AG10803 (cell line): ENCODE measurements at places on chromosomes 5 and 9.

- peak; percentile 99 for DNase-seq
Observed at GRCh38 chr5:399296-400281, 43.4 kb upstream of the EXOC3 start.

GRCh38 chr5:150490296-150490669 is 17.6 kb upstream of the NDST1 start:
- DNase-seq: no peak

- DNase-seq: no peak
Observed at GRCh38 chr9:136714096-136714892, 1.9 kb downstream of the DIPK1B start.

DNA sequence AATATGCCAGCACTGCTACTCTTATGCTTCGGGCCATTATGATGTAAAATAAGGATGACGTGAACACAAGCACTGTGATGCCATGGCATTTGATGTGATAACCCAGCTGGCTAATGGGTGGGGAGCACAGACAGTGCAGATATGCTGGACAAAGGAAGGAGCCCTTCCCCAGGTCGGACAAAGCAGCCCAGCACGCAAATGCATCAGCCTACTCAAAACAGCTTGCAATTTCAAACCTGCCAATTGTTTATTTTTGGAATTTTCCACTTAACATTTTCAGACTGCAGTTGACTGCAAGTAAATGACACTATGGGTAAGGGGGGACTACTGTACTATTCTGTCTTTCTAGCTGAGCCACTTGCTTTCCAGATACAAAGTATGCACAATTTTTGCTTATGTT is 181.3 kb downstream of the DCP2 start:
- no peak for DNase-seq

DNA sequence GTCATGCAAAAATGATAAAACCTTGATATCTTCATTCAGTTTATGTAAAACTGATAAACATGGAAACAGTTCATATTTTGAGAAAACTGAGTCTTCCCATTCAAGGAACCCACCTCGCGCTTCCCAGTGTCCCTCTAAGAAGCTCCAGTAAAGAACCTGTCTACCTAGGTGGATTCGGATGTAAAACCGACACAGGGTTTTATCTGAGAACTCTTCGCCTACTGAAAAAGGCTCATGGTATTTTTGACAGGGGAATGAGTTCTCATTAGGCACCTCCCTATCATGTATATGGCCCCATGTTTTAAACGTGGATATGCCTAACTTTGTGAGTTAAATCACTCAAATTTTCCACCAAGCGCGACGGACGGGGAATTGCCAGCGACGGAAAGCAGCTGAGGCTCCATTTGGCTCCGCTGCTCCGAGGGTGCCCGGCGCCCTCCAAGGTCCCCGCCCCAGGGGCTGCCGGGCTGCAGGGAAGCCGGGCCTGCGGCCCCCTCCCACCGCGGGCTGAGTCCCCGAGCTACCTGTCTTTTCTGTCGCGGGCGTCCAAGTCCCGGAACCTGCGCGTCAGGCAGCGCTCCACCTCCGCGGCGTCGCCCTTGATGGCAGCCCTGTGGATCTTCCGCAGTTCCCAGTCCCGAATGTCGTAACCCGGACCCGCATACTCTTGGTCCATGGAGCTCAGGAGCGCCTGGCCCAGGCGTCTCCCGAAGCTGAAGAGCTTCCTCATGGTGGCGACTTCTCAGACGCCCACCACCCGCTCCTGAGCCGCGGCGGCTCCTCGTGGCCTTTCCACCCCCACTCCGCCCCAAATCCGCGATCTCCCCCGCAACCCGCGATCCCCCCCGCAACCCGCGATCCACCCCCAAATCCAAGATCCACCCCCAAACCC is 594 bp downstream of the ANKRD18A start:
- DNase-seq: no peak

GRCh38 chr9:10059044-10059443 is 553.8 kb downstream of the PTPRD start:
- peak; percentile 54 for DNase-seq

- no peak for DNase-seq
Observed at GRCh38 chr5:8523501-8523900, 654.6 kb downstream of the MTRR start.

DNA sequence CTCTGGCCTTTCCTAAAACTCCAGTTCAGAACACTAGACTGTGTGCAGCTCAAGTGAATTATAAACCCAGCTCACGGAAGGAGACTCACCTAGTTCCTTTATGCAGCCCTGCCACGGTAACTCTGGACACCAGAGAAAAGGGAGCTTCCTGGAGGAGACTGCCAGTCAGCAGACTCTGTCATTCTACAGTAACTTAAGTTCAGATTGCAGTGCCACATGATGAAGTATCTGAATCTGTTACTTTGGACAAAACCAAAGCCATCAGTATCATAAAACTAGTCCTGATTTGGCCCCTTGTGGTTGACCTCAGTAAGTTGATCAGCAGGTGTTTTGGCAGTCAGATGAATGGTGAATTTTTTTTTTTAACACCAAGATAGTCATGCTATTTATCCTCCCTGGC is 2.7 kb downstream of the MTRR start:
- DNase-seq: no peak

DNA sequence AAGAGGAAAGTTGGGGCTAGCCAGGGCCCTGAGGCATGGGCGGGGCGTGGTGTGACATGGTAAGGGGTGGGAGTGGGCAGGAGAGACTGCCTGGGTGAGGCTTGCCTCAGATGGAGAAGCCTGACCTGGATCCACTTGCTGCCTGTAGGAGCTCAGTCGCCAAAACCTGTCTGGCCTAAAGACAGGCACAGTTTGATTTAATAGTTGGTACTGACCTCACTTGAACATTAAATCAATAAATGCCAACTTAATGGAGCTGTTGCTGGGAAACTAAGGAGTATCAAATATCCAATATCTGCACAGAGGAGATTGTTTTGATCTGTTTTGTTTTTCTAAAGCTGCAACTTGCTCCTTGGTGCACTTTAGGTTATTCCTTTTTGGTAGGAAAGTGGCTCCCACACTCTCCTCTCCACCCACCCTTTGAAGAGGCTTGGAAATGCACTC is 86.4 kb downstream of the RCL1 start:
- no peak for DNase-seq

- no peak for DNase-seq
Observed at GRCh38 chr5:117880932-117881331, 1107.4 kb downstream of the DTWD2 start.

DNA sequence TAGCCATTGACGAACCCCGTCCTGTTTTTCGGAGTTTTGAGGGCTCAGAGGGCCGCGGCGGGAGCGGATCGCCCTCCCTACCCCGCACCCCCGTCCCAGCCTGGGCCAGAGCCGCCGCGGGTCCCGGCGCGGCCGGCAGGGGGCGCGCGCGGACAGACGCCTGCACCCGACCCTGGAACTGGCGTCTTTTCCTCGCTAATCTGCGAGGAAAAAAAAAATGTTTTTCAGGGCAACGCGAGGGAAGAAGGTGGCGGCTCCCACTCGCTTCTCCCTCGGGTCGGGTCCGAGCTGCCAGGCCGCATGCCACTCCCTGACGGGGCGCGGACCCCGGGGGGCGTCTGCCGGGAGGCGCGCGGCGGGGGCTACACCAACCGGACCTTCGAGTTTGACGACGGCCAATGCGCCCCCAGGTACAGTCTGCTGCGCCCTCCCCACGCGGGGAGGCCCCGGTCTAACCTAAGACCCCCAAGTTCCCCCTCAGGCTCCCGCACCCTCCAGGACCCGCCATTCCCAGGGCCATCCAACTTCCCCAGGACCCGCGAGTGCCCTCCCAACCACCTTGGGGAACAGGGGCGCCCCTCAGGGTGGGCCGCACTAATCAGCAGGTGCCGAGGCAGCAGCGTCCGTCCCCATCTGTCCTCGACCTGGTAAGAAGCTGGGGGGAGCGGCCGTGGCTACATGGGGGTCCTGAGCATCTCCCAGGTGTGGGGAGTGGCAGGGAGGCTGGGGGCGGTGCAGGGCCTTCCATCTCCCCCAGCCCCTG is at the start of gene KCNT1:
Gene KCNT1, plus strand, starts transcription at position 227 of the 763 bp plus-strand sequence. Its CDS starts 74 bp downstream, at position 301.
- peak; percentile 13 for DNase-seq

GRCh38 chr5:143771602-143772001 is 40.4 kb upstream of the HMHB1 start:
- no peak for DNase-seq

GRCh38 chr9:113509463-113509862 is 45.9 kb downstream of the RGS3 start:
- peak; percentile 88 for DNase-seq

DNA sequence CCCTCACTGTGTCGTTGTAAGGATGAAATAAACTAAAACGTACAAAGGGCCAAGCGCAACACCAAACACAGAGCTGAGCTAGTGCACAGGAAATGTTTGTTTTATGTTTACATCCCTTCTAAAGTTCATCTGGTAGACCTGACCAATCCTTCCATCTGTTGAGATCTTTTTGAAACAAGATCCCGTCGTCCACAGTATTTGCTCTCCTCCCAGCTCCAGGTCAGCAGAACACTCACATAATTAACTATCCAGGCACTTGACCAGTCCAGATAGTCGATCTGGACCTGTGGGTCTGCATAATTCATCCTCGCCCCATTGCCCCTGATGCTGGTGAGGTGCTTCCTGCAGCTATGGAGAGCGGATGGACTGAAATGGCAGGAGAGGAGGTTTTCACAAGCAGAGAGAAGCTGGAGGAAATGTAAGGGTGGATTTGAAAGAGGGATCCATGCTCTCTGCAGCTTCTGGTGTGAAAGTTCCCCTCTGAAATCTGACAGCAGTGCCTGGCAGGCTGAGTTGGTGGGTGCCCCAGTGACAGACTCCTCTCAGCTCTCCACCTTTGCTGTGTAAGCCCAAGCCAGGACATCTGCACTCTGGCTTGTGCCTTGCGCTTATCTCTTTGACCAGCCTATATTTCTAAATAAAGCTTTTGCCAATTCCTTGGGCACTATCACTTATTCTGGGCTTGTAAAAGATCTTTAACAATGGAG is 102.4 kb downstream of the TTLL11 start:
- no peak for DNase-seq

GRCh38 chr9:115593587-115594091 is 475.7 kb upstream of the TNC start:
- peak; percentile 68 for DNase-seq

DNA sequence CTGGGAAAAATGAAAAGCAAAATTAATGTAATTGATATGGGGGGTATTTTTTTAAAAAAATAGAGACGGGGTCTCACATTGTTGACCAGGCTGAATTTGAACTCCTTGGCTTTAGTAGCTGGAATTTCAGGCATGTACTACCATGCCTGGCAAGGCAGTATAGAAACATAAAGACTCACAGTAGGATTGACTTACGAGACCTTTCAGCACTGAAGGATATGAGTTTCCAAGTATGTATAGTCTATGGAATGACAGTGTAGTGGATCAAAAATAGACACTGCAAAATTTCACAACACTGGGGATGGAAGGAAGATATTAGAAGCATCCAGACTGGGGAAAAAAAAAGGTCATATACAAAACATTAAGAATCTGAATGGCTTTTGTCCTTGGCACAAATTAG is 6.8 kb downstream of the DCP2 start:
- no peak for DNase-seq

DNA sequence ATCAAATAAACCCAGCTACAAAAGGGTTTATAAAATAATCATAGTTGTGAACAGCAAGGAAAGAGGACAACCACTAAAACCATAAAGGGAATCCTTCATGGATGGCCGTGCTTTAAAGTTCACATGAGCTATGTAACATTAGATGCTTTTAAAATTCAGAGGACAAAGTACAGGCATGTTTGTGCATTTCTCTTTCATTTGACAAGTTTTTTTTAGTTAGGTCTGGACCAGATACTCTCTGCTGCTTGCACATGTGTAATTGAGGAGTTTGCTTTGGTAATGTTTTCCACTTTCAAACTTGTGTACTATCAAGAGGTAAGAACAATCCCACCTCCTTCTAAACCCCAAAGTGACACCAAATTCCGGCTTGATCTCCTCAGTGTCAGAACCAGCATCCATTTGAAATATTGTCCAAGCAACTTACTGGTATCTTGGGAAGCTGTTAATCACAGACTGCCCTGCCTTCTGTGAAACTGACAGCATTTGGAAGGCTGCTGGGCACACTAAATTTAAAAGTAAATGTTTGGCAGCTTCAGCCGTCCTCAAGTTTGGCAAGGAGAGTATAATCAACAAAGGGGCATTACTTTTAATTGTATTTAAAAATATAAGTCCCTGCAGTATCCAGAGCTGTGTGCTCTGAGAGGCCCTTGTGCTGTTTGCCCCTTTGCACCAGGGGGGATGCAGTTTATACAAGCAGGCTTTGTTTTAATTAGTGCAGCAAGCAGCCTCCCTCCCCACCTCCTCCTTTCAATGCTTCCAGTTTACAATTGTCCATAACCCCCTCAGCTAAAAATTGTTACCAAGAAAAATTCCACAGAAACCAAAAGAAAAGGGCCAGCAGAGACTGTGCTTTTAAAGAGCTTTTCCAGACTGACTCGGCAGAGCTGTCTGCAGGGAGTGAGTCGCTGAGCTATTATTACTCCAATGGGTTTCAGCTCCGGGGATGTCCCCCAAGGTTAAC is 328.3 kb upstream of the MPDZ start:
- no peak for DNase-seq

- DNase-seq: no peak
Observed at GRCh38 chr5:56329652-56330051, 96.5 kb upstream of the ANKRD55 start.

GRCh38 chr5:28286566-28286965 is 1248.2 kb upstream of the CDH9 start:
- no peak for DNase-seq

GRCh38 chr9:98529841-98530240 is 178.9 kb downstream of the GABBR2 start:
- no peak for DNase-seq

- DNase-seq: peak; percentile 48
Observed at GRCh38 chr9:2260417-2261306, 245.5 kb downstream of the SMARCA2 start.

GRCh38 chr5:61788548-61788947 is 456.5 kb downstream of the ZSWIM6 start:
- no peak for DNase-seq

- no peak for DNase-seq
Observed at GRCh38 chr5:156000115-156000514, 326.8 kb upstream of the SGCD start.

GRCh38 chr9:112334432-112334841 is 1.0 kb upstream of the PTBP3 start:
- DNase-seq: peak; percentile 25

DNA sequence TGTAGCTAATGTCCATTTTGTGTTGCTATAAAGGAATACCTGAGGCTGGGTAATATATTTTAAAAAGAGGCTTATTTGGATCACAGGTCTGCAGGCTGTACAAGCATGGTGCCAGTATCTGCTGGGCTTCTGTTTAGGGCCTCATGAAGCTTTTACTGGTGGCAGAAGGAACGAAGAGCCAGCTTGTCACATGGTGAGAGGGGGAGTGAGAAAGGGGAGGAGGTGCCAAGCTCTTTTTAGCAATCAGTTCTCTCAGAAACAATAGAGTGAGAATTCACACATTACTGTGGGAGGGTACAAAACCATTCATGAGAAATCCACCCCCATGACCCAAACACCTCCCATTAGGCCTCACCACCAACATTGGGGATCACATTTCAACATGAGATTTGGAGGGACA is 340.9 kb downstream of the RASEF start:
- no peak for DNase-seq
